ENCODE measurements at places on chromosomes 3 and 15.

DNA sequence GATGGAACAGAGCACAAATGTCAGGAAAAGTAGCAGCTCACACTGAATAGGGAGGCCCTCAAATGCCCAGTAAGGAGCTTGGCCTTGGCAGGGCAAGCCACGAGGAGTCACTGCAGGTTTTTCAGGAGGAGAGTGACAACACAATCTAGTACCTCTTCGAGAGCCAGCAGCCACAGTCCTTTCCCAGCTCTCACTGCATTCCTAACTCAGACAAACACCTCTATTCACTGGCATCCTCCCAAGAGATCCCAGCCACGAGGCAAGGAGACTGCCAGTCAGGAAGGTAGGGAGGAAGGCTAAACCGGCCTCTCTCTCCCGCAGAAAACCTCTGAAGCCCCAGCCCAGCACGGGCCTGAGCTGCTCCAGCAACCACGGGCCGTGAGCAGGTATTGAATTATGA lies 146.0 kb upstream of the SMAD3 start:
- no peak for DNase-seq

DNA sequence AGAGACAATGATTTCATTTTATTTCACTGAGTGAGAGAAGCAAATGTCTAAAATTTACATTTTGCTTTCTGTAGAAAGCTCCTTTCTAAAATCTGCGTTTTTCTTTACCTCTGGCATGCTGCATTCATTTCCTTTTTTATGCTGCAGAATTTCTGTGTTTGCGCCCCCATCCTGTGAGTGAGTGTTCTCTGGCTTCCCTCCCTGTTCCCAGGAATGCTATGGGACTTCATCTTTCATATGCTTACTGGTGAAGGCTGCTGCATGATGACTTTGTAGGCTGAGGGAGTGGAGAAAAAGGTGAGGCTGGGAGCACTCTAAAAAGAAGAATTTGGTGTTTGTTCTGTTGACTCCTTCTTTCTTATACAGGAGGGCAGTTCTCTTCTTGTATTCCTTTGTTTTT lies 7.7 kb upstream of the TMC3 start:
- no peak for DNase-seq

GRCh38 chr3:122559906-122560305 lies 4.2 kb downstream of the PARP9 start:
- DNase-seq, result no peak

- no peak for DNase-seq
Observed at GRCh38 chr3:145649368-145649887, 511.6 kb downstream of the PLOD2 start.

GRCh38 chr15:31338879-31339557 lies 12.4 kb downstream of the KLF13 start:
- DNase-seq, result peak; percentile 18

DNA sequence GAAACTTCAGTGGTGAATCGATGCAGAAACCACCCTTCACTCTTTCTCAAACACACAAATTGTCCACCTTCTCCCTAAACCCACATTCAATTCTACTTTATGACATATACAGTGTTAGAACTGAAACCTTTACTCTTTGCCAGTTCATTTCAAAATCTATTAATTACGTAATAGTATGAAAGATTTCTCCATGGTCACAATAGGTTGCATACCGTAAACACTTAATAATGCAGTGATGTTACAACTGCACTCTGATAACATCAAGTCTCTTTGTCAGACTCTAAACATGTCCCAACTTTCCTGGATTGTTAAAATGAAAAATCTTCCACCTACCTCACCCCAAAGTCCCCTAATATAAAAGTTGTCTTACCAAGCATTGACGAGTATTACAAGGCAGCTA lies 111.8 kb upstream of the PROK2 start:
- no peak for DNase-seq

GRCh38 chr15:33204087-33204486 lies 9.6 kb upstream of the FMN1 start:
- no peak for DNase-seq

- DNase-seq, result no peak
Observed at GRCh38 chr3:9206287-9206686, 43.2 kb downstream of the SRGAP3 start.

- no peak for DNase-seq
Observed at GRCh38 chr3:39205919-39206516, 13.6 kb upstream of the XIRP1 start.

GRCh38 chr15:42955518-42955917 lies 34.9 kb upstream of the TTBK2 start:
- DNase-seq, result no peak

DNA sequence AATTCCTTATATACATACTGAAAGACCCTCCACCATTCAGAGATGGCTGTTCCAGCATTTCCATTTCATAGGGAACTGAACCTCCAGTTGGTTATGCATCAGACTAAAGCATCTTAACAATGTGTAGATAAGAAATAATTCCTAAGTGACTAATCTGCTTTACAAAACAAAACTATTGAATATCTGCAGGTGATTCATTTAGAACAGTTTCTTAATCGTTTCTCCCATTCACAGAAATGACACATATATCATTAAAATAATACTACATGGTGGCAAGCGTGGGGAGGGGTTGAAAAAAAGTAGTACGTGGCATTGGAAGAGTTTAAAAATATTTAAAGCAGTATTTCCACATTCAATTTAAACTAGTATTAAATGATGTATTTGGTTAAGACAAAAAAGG lies 19.5 kb downstream of the COPS2 start:
- no peak for DNase-seq

DNA sequence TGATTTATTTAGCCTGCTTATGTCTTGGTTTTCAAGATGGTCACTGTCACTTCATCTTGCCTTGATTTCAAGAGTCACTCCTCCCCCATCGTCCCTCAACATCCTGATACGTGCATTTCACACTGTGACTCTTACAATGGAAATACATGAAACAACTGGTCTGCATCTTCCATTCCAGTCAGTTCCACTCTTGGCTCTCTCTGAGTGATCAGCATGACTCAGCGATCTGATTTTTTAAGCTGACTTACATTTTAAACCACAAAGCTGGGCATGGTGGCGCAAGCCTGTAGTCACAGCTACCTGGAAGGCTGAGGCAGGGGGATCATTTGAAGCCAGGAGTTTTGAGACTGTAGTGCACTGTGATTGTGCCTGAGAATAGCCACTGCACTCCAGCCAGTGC lies 271.2 kb upstream of the ROPN1 start:
- no peak for DNase-seq

GRCh38 chr3:31971607-31972006 lies 9.5 kb downstream of the OSBPL10 start:
- no peak for DNase-seq

DNA sequence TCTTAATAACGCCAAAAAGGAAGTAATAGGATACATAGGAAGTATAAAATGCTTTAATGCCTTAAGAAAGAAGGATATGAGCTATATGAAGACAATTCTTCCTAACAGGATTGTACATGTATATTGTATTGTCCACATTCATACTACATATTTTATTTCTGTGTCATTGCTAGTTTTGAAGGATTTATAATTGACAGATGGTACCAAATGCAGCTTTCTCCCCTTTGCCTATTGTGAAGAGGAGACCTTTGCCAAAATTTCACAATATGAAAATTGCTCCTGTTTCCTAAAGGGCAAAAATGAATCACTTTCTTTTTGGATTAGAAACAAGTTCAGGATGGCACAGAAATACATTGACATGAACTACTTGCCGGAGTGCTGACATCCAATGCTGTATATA lies 34.8 kb upstream of the EOMES start:
- no peak for DNase-seq

- DNase-seq, result no peak
Observed at GRCh38 chr3:99901200-99901926, 83.7 kb downstream of the CMSS1 start.

- no peak for DNase-seq
Observed at GRCh38 chr3:21642433-21642832, 108.6 kb downstream of the ZNF385D start.

DNA sequence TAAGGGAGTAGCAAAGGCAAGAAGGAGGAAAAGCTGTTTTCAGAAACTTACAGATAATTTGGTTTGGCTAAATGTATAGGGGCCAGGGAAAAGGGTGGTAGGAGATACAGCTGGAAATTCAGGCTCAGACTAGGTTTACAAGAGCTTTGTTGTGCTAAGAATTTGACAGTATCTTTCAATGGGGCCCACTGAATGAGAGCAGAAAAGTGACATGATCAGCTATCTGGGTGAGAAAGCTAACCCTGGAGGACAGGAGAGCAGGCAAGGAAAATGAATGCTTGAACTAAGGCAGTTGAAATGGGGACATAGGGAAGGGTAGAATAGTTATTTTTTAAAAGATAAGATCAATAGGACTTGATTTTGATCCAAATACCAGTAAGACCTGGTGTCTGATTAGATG lies 2.8 kb upstream of the EIF4G1 start:
- no peak for DNase-seq

GRCh38 chr3:42796332-42796885 lies 7.9 kb downstream of the HIGD1A start:
- DNase-seq, result no peak

DNA sequence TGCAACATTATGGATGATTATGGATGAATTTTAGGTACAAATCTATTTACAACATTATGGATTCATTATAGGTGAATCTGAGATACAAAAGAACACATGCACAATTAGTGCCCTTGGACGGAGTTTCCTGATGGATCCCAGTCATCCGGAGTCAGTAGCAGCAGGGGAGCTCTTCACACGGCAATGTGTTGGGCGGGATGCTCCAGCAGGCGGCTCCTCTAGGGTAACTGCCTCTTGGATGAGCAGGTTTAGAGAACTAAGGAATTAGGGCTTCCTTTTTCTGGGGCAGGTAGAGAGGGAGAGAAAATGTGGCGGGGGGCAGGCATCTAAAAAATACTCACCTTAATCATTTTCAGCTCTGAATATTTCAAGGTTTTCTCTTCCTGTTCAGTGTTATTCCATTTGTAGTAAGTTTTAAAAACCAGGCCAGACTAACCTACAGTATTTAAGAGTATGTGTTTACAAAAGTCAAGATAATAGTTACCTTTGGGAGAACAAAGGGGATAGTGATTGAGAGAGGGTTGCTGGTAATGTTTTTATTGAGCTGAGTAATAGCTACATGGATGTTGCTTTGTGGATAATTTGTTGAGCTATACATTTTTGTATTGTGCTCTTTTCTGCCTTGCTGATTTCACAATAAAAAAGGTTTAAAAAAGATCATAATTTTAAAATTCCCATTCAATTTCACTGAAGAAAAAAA lies 27.4 kb upstream of the GOLM2 start:
- DNase-seq, result no peak

DNA sequence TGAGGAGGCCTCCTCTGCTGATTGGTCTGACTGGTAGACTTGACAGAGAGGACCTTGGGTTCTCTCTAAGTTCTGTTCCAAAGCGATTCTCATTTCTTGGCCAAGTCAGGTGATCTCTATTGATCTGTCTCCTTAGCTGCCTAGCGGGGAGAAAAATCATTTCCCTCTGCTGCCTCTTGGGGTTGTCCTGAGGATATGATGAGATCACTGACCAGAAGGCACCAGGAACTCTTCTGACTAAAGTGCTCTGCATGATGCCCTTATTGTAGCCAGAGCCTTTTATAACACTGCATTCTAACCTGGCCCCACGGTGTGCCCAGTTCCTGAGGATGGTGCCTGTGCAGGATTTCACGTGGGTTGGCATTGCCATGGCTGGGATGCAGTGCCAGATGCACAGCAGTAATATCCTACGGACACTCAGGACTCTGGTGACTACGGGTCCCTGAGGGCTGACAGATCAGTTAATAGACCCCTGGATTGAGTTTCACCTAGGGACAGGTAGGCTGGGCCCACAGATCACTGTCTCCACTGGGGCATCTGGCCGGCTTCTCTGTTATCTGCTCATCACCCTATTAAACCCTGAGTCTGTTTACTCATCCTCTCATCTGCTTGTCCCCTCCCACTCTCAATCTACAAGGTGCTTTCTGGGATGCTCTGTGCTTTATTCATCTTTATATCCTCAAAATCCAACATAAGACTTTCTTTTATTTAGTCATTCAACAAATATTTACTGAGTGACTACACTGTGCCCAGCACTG lies 3.9 kb upstream of the HEG1 start:
- DNase-seq, result no peak

GRCh38 chr3:63911509-63911872 lies 692 bp downstream of the SCAANT1 start:
- no peak for DNase-seq

DNA sequence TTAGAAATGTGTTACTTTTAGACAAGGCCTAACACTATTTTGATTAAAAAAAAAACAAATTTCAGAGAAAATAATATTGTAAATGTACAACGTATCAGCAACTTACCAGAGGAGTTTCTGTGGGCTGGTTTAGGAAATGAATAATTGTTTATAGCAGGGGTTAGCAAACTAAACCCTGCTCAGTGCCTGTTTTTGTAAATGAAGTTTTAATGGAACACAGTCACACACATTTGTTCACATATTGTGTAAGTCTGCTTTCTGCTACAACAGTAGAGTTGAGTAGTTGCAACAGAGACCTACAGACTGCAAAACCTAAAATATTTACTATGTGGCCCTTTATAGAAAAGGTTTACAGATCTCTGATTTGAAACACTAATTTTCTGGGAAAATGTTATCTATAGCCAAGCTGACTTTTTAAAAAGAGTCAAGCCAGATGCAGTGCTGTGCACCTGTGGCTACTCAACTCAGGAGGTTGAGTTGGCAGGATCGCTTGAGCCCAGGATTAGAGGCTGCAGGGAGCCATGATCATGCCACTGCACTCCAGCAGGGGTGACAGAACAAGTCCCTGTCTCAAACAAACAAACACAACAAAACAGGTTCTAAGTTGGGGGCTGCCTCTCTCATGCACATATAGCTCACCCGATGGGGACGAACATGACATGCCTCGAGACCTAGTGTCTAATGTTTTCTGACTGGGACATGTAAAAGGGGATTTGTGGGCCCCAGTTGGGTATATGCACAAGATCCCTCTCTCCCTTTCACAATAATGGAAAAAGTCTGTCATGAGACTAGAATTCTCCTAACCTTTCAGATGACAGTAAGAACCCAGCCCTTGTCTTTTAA lies 182.5 kb downstream of the TNIK start:
- DNase-seq, result no peak

- DNase-seq, result no peak
Observed at GRCh38 chr3:39712413-39713048, 96.9 kb upstream of the MYRIP start.

GRCh38 chr3:117230924-117231323 lies 521.3 kb downstream of the TUSC7 start:
- no peak for DNase-seq

Data from NCI-H2107 (cell line).